ENCODE measurements at places on chromosomes 5 and 9.

- no peak for DNase-seq
Measured at GRCh38 chr5:134935711-134936602, 31.0 kb downstream of the PCBD2 start.

GRCh38 chr5:83475391-83475863, 3.9 kb downstream of the VCAN start:
- DNase-seq = no peak

- no peak for DNase-seq
Measured at GRCh38 chr9:6896562-6896961, 138.8 kb downstream of the KDM4C start.

DNA sequence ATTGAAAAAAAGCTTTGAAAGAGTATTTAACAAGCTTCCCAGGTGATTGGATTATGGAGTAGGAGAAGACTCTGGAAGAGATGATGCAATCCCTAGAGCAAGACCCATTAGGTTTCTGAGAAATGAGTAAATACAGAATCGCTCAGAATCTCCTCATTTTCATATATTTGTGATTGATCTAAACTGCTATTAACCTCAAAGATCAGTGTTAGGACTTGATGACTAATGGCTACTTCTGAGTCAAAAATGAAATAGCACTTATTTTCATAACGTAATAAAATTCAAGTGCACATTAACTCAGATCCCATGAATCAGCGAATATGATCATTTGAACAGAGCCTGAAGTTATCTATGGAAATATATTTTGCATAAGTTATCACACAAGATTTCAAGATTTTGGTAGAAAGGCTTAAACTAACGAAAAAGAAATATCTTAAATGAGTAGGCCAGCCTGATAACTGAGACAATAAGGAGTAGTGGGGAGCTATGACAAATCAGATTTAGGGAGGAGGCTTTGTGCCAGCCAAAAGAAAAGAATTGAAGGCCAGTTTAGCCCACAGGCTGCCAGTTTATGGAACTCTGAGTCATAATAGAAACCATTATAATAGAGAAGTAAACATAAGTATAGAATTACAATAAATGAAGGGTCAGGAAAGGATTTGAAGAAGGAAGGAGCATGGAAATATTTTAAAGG, 106.7 kb upstream of the OSMR start:
- no peak for DNase-seq

GRCh38 chr5:28301712-28302111, 1263.3 kb upstream of the CDH9 start:
- DNase-seq = no peak

DNA sequence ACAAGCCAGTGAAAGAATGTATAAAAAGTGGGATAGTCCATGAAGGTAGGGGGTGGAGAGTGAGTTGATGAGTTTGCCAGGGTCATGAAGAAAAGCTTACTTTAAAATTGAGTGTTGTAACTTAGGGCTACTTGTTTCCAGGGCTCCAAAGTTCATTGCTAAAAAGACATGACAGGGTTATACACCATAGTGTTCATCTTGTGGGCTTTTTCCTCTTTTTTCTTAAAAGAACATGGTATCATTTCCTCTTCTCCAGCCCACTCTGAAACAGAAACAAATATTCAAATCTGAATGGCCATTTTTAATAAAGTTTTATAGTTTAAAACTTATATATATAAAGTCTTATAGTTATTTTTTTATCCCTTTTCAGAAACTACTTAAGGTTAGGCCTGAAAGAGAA, 115.7 kb upstream of the SMC2 start:
- DNase-seq = no peak

DNA sequence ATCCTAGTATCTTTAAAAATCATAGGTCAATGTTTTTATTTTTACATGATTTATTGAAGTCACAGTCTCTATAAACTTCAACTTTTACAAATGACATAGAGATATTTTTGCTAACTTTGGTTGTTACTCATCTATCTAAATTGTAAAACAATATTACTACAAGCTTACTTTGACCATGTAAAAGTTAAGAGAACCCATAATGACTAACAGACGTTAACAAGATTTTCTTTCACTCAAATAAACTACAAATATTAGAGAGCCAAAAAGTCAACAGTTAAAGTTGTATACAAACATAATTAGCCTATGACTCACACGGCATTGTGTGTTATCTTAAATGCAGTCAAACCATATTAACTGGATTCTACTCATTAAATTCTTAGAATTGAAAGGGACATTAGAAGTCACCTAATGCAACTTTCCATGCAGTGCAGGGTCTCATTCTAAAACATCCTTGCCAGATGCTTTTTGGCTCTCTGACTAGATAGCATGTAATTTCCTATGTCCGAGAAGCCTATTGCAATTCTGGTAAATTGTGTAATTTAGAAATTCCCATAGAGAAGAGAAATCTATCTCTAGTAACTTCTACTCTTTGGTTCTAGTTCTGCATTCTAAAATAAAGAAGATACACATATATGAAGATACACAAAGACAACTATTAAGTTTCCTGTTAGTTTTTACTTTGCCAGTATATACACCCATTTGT, 42.2 kb upstream of the UGT3A2 start:
- no peak for DNase-seq

- no peak for DNase-seq
Measured at GRCh38 chr5:140840978-140841962, at the start of gene PCDHA8. TSS of gene PCDHA8 (plus strand) at chr5:140841187. CDS start at chr5:140841322, 135 bp downstream.

GRCh38 chr9:36136894-36137391, 410 bp downstream of the GLIPR2 start:
- no peak for DNase-seq

GRCh38 chr9:131422241-131422792, 28.4 kb downstream of the PRRC2B start:
- no peak for DNase-seq

DNA sequence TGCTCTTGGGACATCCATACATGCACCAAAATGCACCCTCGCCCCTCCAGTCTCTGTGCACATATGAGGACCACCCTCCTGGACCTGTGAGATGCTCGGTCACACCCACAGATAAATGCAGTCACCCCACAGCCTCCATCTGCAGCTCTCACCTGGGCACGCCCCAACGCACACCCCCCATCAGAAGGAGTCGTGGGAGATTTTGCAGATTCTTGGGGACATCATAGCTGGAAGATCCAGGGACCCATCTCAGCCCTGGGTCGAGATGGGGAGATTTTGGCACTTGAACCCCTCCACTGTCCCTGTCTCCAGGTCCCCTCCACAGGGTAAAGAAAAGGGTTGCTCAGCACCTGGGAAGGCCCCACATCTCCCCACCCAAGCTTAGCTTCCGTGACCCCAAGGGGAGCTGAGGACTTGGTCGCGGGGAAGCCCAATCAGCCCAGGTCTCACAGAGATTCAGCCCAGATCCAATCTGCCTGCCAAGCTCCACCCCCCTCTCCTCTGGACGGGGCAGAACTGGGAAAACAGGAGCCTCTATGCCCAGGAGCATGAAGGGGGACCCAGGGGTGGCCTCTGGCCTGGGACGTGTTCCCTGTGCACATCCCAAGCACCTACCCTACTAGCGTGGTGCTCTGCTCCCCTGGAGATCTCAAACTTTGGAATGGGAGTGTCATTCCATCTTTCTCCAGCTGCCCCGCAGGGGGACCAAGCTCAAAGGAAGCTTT, 89.2 kb upstream of the LMX1B start:
- DNase-seq = no peak

DNA sequence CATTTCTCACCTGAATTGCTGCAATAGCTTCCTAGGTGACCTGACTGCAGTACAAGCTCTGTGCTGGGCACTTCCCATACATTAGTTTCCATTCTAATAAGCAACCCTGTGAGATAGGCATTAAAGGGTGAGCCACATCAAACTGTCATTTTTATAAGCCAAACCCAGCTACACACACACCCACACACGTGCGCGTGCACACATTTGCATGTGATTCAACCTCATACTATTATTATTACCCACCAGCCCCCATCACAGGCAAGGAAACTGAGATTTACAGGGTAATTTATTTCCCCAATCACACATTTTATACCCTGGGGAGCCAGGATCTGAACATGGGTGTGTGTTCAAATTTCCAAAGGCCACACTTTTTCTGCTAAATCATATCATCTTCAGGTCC, 93.6 kb downstream of the TTLL11 start:
- DNase-seq = no peak

GRCh38 chr5:41869151-41869723, 988 bp downstream of the OXCT1 start:
- DNase-seq = peak; percentile 14

DNA sequence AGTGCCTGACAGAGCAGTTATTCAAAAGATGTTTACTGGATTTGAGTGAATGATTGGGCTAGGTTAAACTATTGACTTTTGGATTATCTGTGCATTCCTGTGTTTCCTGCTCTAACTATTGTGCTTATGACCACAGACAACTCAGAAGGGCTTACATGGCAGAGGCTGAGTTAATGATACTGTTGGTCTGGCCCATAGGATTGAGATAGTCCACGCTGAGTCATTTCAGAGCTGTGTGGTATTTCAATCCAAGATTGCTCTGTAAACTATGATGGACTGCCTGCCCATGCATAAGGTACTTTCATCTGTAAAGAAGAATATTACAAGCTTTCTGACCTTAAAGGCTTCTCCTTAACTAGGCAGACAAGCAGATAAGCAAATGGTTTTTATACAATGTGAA, 49.1 kb upstream of the SLIT3 start:
- no peak for DNase-seq

GRCh38 chr5:69530561-69531405, 29.2 kb upstream of the GTF2H2C start:
- no peak for DNase-seq

- DNase-seq = no peak
Measured at GRCh38 chr9:5593904-5594303, 35.0 kb upstream of the RIC1 start.

DNA sequence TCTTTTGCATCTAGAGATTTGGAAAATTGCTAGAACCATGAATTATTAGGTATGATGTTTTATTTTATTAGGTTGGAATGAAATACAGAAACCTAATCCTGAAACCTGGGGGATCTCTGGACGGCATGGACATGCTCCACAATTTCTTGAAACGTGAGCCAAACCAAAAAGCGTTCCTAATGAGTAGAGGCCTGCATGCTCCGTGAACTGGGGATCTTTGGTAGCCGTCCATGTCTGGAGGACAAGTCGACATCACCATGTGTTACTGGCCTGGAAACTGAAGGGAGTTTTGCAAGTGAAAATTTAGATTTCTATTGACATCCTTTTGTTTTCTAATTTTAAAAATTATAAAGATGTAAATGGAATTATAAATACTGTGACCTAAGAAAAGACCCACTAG, 100.7 kb downstream of the NLN start:
- no peak for DNase-seq

DNA sequence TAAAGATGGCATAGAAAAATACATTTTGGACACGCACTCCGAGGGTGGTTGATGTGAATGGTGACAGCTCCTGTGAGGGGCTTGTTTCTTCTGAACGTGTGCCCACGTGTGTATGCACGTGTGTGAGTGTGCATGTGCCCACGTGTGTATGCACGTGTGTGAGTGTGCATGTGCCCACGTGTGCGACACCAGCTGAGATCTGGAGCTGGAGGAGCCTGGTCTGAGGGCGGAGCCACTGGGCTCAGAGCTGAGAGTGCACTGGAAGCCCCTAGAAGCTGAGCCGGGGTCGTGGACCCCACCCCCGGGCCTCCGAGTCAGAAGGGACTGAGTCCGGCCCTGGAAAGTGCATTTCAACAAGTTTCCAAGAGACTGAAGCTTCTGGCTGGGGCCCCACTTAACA, 282.5 kb upstream of the IRX4 start:
- no peak for DNase-seq

- DNase-seq = no peak
Measured at GRCh38 chr5:81164936-81165335, 68.2 kb upstream of the CKMT2 start.

DNA sequence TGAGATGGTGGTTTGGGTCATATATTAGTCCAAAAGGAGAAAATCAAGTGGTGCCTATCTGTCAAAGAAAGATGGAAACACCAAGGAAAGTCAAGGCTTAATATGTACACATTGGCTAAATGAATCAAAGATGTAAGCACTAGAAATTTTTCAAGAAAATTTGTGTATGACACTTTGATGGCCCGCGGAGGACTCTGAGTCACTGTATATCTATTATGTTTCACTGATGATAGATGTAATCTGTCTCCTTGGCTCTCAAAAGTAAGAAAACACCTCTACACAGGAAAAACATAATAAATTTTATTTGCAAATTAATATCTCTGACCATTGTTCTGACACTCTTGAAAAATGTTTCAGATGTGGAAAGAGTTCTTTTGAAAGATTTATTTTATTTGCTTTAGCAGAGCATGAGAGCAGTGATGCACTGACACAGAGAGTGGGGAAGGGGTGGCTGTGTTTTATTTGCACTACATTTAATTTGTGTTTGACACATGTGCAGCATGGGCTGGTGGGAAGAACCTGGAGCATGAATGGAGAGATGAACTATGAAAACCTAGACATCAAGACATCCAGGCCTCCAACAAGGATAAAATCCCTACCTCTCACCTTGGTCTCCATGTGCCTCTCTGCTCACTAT, 180.8 kb upstream of the GAS1 start:
- DNase-seq = no peak

- no peak for DNase-seq
Measured at GRCh38 chr5:40853632-40854192, 12.5 kb downstream of the CARD6 start.

DNA sequence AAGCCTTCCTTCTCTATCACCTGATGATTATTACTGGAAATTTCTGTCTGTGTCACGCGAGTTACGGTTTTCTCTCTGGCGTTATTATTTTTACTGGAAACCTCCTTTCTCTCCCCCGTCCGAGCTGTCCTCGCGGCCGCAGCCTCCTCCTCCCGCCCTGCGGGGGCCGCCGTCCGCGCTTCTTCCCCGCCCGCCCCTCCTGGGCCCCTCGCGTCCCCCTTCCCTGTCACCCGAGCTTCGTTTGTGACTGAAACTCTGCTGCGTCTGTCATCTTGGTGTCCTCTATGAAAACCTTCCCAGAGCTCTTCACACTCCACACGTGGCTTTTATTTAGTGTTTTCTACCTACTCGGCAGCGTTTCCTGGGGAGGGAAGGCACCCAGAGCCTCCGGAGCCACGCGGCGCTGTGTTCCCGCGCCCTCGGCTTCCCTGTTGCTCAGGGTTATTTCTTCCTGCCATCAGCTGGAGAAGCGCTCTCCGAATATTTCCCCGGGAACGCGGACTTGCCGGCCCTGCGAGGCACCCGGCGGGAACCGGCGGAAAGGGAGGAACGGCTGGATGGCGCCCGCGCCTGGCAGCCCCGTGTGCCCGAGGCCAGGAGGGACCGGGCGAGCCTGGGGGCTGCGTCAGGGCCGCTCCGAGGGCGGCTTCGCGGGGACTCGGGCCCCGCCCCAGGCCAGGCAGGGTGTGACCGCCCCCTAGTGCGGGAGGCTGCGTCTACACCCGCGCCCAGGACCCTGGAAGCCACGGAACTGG, 33.9 kb downstream of the TRIP13 start:
- DNase-seq = no peak

- no peak for DNase-seq
Measured at GRCh38 chr9:132588501-132589147, 6.2 kb downstream of the BARHL1 start.

DNA sequence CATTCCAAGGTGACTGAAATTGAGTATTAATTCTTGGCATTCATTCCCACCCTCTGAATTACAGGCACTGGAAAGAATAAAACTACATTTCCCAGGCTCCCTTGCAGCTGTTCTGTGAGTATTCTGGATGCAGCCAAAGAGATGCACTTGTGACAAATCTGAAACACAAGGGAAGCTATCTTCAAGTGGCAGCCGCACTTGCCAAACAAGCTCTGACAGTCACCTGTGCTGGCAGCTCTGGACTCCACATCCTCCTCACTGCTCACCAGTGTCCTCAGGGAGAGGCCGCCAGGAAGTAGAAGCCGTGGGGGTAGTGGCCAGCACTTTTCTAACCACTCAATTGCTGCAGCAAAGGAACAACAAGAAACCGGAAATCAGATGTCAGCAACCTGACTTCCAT, 275.0 kb downstream of the NR2F1-AS1 start:
- no peak for DNase-seq

- no peak for DNase-seq
Measured at GRCh38 chr9:112411626-112412027, 31.7 kb downstream of the HSDL2 start.
